ENCODE measurements at places on chromosomes 4 and X. TPM values are rescaled to one million over a fixed set of nuclear protein-coding genes. Genes with fewer than 3 reads are reported as not detected.

GRCh38 chr4:2591189-2591588, 54.7 kb downstream of the FAM193A start:
- no peak for DNase-seq

GRCh38 chr4:122152711-122153226, 638 bp downstream of the BLTP1 start:
- no peak for DNase-seq

DNA sequence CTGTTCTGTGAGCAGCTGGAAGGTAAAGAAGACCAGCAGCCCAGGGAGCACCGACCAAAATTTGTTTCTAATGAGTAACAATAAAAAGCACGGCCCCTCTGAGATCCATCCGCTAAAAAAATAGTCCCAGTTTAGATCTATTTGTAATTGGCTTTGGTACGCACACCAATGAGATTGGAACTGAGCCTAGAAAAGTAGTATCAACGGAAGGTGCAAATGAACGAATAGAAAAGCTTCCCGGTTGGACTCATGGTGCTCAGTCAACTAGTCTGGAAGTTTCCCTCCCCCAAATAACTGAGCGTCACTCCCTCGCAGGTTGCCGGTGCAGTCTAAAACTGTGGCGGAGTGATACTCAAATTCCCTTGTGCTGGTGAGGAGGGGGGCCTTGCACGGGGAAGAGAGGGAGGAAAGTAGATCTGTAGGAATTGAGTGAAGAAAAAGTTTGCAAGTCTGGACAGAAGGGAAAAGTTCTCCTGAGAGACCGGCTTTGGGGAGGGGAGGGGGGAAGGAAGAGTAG, at the start of gene COL4A5:
Gene COL4A5 (plus strand): TSS at position 413 of the 517 bp plus-strand sequence. CDS start 288 bp downstream, outside the sequence.
- peak; percentile 43 for DNase-seq

The ACE2 gene
- total RNA-seq, result not detected

The SPANXA2 gene
- total RNA-seq, result 0.41 TPM
